Natural killer cell treated with Interleukin-12 subunit alpha and Interleukin-12 subunit beta and Interleukin-15 and Interleukin-18, amount 100 ng/mL, for 72 hours (primary cell): ENCODE measurements at places on chromosomes 2 and 18.

GRCh38 chr2:52686935-52687334 lies 1080.7 kb upstream of the CHAC2 start:
- no peak for DNase-seq

- DNase-seq = no peak
These were observed 1552.3 kb upstream of the SLC39A10 start for GRCh38 chr2:194104687-194105086.

DNA sequence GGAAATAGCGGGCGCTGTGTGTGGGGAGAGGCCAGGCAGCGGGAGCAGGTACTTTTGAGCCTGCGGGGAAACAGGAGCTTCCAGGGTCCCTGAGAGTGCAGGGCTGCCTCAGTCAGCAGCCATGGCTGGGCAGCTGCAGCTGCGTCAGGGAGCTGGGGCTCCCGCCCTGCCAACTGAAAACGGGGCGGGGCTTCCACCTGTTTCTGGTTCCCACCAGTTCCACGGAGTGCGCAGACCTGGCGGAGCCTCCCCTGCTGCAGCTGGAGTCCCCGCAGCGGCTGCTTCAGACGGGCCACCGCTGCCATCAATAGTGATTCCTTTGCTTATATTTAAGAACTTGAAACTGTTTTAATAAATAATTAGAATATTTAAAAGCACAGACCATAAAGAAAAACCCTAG lies 30.6 kb upstream of the RPRM start:
- DNase-seq = no peak

GRCh38 chr18:23136326-23137096 lies 1.2 kb downstream of the CABLES1 start:
- no peak for DNase-seq

- DNase-seq = no peak
These were observed 627.6 kb upstream of the PKDCC start for GRCh38 chr2:41420219-41420618.

- no peak for DNase-seq
These were observed at the start of gene GLI2 for GRCh38 chr2:120735746-120736170. Gene GLI2 (plus strand): TSS chr2:120735868. CDS start chr2:120797321, 61,453 bp downstream.

GRCh38 chr2:189530965-189531637 lies 49.5 kb downstream of the SLC40A1 start:
- DNase-seq = no peak

- DNase-seq = no peak
These were observed 26.9 kb downstream of the UBE2F start for GRCh38 chr2:237993701-237994100.

DNA sequence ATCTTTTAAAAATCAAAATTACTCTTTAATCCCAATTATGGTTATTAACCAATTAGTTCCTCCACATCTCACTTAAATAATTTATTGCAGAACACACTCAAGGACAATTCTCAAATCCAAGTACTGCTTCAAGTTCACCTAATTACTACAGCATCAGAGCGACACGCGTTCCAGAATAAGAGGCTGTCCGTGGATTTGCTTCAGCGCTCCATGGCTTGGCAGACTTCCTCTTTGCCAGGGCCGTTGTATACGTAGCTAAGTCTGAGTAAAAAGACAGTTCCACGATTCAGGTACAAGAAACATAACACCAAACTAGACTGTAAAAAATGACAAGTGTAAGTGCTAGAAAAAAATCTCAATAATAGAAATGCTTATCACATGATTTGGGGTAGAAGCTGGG lies 153.2 kb upstream of the MYT1L start:
- DNase-seq = no peak
